Activated naive CD8-positive, alpha-beta T cell treated with anti-CD3 and anti-CD28 coated beads for 36 hours (primary cell): ENCODE measurements at places on chromosomes 4 and X.

GRCh38 chrX:43139645-43140044, 361.7 kb upstream of the PPP1R2C start:
- no peak overlapping the region for H3K4me3 ChIP-seq
- DNase-seq, result no peak
- no peaks in the 10 kb centered on the region for H3K27me3 ChIP-seq
- peaks cover 2% of the 10 kb centered on the region for H3K36me3 ChIP-seq
- no peak overlapping the region for H3K27ac ChIP-seq

- no peaks in the 10 kb centered on the region for H3K27me3 ChIP-seq
- peak overlapping the region; percentile 85 for H3K27ac ChIP-seq
- peak overlapping the region; percentile 49 for H3K4me3 ChIP-seq
- H3K4me1 ChIP-seq, result peaks cover 95% of the 10 kb centered on the region
- H3K36me3 ChIP-seq, result peaks cover 43% of the 10 kb centered on the region
Observed at GRCh38 chr4:142351958-142352357, 494.1 kb downstream of the INPP4B start.

GRCh38 chrX:100944601-100945000, 15.9 kb upstream of the XKRX start:
- H3K27ac ChIP-seq, result no peak overlapping the region
- H3K4me3 ChIP-seq, result no peak overlapping the region
- DNase-seq, result no peak
- H3K4me1 ChIP-seq, result peaks cover under 1% of the 10 kb centered on the region
- no peaks in the 10 kb centered on the region for H3K27me3 ChIP-seq

GRCh38 chr4:56288663-56289062, 98.6 kb downstream of the AASDH start:
- H3K4me3 ChIP-seq, result no peak overlapping the region
- DNase-seq, result no peak
- no peaks in the 10 kb centered on the region for H3K27me3 ChIP-seq
- no peak overlapping the region for H3K27ac ChIP-seq

GRCh38 chr4:40909363-40909876, 159.7 kb downstream of the NSUN7 start:
- peak; percentile 64 for DNase-seq
- no peaks in the 10 kb centered on the region for H3K27me3 ChIP-seq
- no peak overlapping the region for H3K4me3 ChIP-seq
- peak overlapping the region; percentile 92 for H3K27ac ChIP-seq
- peaks cover 12% of the 10 kb centered on the region for H3K36me3 ChIP-seq

DNA sequence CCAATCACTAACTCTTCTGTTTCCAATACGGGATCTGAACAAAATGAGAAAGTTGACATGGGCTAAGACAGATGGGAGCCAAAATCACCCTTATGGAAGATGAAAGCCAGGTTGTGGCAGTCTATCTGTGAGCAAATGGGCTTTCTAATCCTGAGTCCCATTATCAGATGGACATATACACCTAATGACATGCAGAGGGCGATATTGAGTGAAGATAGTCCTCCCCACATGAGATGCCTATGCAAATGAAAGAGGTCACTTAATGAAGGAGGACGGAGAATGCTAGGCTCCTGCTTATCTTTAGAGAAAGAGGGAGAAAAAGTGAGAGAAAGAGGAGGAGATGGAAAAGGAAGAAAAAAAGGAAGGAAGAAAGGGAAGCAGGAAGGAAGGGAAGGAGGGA, 547.5 kb downstream of the NLGN4X start:
- no peak overlapping the region for H3K27ac ChIP-seq
- H3K36me3 ChIP-seq, result no peaks in the 10 kb centered on the region
- no peaks in the 10 kb centered on the region for H3K27me3 ChIP-seq
- no peak overlapping the region for H3K4me3 ChIP-seq
- H3K4me1 ChIP-seq, result no peaks in the 10 kb centered on the region
- DNase-seq, result no peak
